ENCODE measurements at places on chromosomes 6 and 20.

DNA sequence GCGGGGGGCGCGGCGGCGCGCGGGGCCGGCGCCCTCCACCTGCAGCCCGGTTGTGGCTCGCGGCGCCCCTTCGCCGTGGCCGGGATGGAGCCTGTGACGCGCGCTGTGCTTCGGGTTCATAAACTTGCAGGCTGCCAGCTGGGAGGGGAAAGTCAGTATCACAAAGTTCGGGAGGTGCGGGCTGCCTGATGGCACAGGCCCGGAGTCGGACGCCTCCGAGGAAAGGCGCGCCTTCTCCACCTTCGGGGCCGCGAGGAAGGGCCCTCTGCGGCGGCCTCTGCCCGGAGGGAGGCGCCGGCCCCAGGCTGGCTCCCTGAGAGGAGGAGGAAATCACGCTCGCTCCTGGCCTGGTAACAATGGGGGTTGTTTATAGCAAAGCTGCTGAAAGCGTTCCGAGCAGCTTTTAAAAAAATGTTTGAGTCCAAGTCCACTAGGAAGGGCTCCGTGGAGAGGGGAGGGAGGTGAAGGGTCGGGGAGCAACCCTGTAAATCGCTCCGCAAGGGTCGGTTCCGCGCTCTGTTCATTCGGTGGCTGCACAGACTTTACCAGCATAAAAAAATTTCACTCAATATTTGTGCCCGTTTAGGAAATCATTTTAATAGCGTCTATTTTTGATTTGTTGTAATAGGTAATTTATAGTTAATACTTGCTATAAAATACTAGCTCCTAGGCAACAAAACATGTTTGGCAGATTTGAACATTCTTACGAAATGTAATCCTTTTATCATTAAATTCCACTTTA is 1.0 kb downstream of the AFDN start:
- peak; percentile 82 for DNase-seq

DNA sequence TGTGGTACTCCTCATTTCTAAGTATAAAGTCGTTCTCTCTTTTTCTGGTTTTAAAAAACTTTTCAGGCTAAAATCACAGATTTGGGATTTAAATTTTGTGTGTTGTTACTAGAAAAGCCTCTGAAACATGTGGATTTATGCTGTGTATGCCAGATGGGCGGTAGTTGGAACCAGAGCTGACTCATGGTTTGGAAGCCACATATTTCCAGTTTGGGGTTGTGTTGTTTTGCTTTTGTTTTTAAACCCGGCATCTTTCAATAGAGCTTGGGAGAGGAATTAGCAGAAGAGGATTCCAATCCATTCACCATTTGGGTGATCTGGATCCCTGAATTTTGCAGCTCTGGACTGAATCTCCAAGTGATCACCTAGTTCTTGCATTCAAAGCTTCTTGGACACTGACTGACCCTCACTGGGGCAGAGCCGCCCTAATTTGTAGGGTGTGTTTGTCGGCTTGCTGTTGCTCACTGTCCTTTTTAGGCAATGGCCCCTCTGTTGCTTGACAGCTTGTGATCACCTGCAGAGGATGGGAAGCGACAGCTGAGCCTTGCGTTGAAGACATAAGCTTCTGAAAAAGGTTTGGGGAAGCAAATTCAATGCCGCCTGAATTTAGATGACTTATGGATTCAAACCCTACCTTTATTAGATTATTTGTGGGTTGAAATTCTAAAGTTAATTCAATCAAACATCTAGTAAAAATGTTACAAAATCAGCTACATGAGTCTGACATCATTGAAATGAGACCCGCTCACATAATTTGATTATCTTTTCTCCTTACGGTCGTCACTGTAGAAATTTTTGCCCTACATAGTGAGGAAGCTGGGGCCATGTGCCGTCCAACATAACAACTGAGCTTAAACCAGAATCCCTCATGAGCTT is 79.9 kb upstream of the CD83 start:
- no peak for DNase-seq

GRCh38 chr6:27251606-27252251 is 4.2 kb downstream of the PRSS16 start:
- peak; percentile 72 for DNase-seq

GRCh38 chr6:78947529-78947928 is 80.2 kb downstream of the IRAK1BP1 start:
- no peak for DNase-seq

DNA sequence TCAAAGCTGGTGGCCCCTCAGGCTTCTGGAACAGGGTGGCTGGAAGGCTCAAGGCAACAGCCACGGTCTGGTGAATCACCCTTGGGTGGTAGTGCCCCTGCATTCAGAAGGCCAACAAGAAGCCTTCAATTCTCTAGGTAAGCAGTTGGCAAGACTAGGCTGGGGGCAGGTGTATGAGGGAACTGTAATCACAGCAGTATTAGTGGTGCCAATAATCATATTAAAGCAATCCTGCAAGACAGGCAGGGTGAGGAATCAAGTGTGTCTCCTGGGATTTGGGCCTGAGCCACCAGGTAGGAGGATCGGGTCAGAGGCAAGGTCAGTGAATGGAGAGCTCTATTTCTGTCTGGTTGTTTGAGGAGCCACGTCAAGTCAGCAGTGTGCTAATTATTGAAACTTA is 24.9 kb upstream of the SCUBE3 start:
- no peak for DNase-seq

- no peak for DNase-seq
These were observed 126.7 kb downstream of the IRF4 start for GRCh38 chr6:518218-518617.

- DNase-seq = no peak
These were observed 35.5 kb upstream of the AFDN start for GRCh38 chr6:167791091-167791779.

GRCh38 chr6:51934098-51934497 is 153.3 kb downstream of the PKHD1 start:
- no peak for DNase-seq

DNA sequence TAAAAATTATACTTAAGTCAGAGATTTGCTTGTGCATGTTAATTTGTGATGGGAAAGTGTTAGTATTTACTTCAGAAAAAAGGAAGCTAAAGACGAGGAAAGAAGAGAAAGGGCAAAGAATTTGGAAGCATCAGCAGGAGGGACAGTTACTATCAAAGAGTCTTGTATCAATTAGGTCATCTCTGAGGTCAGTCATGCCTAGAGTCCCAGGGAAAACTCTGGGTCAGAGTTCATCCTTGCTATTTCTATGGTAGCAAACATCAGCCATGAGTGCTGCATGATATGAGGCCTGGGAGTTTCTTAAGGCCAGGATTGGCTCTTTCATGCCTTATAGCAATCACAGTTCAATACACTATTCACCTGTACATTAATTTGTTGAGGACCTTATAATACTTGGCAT is 292.9 kb downstream of the FARS2 start:
- DNase-seq = no peak

- no peak for DNase-seq
These were observed 623.4 kb downstream of the CDH26 start for GRCh38 chr20:60581606-60582115.

DNA sequence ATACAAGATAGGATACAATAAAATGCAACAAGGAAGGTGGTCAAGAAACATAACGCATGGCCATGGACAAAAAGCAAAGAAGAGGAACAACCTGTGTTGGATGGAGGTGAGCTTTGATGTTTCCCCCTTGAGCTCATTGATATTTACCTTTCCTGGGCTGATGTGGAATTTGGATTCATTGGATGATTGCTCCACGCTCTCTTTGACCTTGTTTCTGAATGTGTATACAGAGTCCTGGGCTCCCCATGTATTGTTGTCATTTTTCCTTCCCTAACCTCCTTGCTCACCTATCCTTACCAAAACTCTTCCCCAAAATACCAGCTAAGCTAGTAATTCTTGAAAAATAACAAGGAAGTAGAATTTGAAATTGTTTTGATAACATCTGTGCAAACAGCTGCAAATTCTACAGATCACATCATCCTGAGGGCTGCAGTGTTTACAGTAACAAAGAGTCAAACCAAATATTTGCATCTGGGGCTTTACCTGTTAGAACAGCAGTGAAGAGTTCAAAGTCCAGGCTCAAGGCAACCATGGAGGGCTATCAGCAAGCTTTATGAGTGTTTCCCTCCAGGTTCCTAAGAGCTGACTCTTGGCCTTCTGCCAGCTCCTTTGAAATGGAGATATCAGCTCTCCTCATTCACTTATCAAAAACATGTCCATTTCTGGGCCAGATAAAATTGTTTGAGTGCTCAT is 214.3 kb upstream of the MARCKS start:
- no peak for DNase-seq

- no peak for DNase-seq
These were observed 27.9 kb upstream of the TBC1D7 start for GRCh38 chr6:13355999-13356785.

DNA sequence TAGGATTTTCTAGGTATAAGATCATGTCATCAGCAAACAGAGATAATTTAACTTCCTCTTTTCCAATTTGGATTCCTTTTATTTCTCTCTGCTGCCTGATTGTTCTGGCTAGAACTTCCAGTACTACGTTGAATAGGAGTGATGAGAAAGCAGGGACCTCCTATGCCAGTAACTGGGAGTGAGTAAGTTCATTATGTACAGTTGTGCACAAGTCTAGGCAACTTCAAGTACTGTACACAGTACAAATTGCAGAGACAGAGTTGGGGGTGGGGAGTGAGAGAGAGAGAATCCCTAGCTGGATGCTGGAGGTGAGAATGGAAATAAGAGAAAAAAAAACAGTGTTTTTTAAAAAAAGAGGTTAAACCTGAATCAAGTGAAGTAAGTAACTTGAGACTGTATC is 210.2 kb downstream of the MMUT start:
- no peak for DNase-seq

- DNase-seq = no peak
These were observed 40.4 kb downstream of the MDGA1 start for GRCh38 chr6:37657112-37657886.

DNA sequence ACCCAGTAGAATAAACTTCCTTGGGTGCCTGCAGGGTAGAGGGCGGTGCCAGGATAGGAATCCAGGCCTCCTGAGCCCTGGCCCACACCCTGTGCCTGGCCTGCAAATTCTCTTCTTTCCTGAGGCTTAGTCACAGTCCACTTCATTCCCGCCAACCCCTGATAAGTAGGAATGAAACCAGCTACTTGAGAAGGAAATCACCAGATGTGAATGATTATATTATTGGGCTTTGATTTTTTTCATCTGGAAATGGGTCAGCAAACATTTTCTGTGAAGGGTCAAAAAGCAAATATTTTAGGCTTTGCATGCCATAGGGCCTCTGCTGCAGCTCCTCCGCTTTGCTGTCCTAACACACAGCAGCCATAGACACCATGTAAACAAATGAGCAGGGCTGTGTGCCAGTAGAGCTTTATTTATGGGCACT is 50.2 kb downstream of the STK35 start:
- no peak for DNase-seq

DNA sequence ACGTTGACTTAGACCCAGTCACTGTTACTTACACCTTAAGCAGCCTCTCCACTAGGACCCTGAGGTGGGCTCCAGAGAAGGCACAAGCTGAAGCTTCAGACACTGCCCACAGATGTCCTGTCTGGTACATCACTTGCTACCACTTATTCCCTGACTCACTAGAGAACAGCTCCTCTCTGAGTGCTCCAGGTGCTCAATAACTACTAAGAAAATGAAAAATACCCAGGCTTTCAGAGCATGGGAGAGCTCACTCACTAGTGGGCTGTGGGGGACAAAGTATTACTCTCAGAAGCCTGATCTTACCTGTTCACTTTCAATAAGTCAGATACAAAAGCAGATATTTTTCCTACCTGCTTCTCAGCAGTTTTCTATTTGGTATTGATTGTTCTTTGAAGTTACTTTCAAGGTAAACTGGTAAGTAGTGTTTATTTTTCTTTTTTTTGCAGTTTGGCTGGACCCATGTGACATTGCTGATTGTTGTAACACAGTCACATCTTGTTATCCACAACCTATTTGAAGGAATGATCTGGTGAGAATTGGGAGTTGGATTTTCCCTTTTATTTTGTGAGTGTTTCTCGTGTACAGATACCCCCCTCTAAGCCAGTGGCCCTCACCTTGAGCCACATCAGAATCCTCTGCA is 55.9 kb downstream of the CDS2 start:
- DNase-seq = no peak

Data from retina (tissue), 1 donor.